ENCODE measurements at places on chromosomes 3 and 15.

- DNase-seq = no peak
Observed at GRCh38 chr15:86654501-86654900, 574.8 kb downstream of the AGBL1 start.

GRCh38 chr3:124707656-124708062 lies 22.6 kb upstream of the UMPS start:
- DNase-seq = no peak

DNA sequence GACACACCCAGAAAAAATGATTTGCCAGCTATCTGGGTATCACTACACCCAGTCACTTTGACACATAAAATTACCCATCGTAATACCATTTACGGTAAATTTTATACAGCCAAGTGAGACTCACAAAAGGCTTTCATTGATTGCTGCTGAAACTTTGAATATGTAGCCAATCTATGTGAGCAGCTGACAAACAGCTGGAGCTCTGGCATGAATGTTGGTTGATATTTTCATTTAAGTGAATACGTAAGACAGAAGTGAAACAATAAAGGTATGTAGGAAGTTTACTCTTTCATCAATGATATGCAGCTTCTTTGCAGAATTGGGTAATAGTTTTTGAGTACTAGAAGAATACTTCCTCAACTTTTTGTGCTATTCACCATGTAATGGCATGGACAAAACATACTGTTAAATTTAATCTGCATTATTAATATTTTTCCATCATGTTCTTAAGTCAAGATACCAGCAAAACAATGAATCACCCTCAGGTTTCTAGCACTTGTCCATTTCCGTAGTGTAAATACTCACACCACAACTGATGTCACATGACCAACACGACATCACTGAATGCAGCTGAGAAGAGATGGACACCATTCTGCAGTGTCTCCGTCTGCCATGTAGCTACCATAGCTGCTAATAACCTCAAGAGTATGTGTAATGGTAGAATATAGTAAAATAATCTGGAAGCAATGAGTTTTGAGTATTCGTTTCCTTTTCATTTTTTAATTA lies 205.9 kb upstream of the HES1 start:
- no peak for DNase-seq

GRCh38 chr15:31782951-31783350 lies 247.4 kb upstream of the CHRNA7 start:
- no peak for DNase-seq

GRCh38 chr15:70025413-70026296 lies 72.1 kb downstream of the TLE3 start:
- DNase-seq = no peak

GRCh38 chr15:22263738-22264137 lies 183.4 kb downstream of the OR4M2 start:
- no peak for DNase-seq

DNA sequence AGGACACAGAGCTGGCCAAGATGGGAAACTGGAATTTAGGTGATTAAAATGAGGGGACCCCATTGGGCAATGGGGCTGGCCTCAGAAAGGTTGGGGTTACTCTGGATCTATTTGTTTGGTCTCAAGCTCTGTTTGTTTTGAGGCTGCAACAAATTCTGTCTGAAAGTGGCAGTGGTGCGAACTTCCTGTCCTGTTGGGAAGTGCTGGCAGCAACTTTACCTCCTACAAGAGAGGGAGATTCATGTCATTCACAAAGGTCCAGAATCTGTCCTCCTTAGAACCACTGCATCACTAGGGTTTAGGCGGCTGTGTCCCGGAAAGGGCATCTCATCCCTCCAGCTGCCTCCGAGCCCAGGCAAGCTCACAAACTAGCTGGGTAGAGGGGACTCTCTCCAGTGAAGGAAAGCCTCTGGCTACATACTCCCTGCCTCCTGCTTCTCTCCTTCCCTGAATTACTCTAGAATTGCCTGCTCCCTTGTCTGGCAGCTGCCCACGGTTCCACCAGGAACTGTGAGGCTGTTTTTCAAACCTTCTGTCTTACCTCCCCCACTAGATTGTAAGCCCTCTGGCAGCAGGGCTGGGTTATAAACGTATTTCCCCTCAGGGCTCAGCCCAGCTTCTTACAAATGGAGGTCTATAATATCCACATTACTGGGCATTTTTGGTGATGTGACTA lies 23.6 kb downstream of the MEGF11 start:
- DNase-seq = no peak

DNA sequence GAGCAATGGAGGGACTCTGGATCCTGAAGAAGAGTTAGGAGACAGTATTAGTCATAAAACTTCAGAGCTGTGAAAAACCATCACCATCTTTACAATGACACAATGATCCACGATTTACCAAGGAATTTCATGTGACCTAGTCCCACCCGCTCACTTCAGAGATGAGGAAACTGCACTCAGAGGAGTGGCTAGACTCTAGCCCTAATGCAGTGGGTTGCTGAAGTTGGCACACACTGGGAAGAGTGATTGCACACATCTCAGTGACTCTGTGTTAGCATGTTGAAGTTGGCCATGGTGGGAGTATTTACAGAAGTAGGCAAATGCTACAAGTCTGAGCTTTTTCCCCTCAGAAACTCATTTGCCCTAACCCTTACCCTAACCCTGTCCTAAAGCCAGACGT lies 35.2 kb upstream of the SPATA12 start:
- DNase-seq = no peak

DNA sequence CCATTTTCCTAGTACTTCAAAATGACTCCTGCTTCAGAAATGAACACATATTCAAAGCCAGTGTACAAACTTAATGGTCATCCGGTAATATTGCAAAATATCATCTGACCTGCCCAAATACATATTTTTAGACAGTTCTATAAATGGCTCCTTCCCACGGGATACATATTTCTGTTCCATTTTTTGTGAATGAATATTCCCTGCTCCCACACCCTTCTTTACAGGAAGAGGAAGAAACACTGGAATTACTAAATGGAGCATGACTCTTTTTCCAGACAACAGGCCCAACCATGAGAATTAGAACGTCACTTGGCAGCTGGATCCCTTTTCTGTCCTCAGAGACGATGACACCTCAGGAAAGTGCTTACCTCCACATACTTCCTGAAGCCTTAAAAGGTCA lies 38.0 kb upstream of the CBLB start:
- no peak for DNase-seq

GRCh38 chr3:30044515-30044914 lies 561.9 kb upstream of the TGFBR2 start:
- no peak for DNase-seq

DNA sequence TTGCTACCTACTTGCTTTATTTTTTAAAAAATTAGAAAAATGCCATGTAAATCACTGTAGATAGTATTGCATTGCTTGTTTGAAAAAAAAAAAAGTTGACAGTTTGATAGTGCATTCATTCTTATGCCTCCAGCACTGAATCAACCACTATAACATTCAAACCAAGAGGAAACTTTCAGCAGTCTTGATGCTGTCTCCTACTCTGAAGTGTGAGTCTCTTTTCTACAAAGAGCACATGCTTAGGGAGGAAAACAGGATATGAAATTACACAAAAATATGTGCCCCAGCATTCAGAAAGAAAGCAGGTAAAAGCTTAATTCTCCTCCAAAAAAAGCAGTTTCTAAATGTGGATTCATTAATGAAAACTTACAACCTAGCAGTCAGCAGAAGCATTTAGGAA lies 78.3 kb downstream of the ZBTB20 start:
- no peak for DNase-seq

DNA sequence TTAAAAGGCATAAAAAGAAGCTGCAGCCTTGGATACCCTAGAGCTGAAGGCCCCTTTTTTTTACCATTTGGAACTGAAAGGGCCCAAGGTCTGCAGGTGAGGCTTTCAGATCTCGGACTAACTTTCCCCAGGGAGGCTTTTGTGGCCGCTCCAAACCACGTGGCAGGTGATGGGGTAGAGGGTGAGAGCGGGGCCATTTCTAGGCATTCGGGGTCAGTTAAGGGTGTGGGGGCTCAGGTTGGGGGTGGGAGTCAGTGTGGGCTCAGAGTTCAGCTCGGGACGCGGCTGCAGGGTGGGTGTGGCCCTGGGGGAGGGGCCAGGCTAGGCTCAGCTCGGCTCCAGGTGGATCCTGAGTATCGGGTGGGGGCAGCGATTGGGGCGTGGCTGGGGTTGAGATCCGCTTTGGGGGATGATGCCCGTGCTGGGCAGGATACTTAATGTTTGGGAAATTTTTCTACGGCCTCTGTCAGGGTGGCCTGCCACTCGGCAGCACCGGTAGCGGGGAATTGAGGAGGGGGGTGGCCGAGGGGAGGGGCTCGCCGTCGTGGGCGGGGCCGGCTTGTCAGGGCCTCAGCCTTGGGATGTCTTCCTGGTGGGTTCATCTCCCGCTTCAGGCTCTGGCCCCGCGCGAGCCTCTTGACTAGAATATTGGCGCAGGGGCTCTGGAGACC lies 2.5 kb downstream of the KLF13 start:
- no peak for DNase-seq

DNA sequence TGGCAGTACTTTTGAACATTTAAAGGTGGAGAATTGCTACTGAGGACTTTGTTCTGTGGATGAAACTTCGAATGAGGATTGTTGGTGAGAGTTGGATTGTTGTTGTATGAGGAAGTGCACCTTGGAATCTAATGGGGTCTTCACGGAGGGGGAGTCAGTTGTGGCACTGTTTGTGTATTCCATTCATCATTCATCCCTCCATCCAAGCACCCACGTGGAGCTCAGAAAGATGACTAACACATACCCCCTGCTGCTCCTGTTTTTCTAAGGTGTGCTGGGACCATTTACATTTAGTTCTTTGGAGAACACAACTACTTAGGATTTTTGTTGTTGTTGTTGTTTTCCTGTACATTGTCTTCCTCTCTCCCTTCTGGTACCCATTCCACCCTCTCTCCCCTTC lies 122.6 kb downstream of the IGF1R start:
- no peak for DNase-seq

DNA sequence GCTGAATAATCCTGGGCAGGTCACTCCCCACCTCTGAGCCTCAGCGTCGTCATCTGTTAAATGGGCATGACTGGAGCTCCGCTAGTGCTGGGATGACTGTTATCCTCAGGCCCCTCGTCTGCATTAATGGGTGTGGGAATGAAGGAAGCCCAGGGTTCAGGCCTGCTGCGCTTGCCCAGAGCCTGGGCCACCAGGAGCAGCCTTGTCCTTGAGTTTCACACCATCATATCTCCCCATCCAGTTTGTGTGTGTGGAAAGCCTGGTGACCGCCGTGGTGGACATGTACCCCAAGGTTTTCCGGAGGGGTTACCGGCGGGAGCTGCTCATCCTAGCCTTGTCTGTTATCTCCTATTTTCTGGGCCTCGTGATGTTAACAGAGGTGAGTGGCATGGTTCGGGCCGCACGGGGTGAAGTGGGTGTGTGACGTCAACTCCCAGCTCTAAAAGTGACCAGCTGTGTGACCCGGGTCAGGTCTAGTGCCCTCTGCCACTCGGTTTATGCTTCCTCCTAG lies 63.5 kb upstream of the SLC6A1 start:
- no peak for DNase-seq

- DNase-seq = no peak
Observed at GRCh38 chr3:101732240-101732641, 7.8 kb downstream of the CEP97 start.

- no peak for DNase-seq
Observed at GRCh38 chr3:196920733-196921132, 21.6 kb downstream of the NCBP2 start.

- no peak for DNase-seq
Observed at GRCh38 chr3:11907667-11908660, 61.3 kb upstream of the TAMM41 start.

GRCh38 chr3:194083637-194084224 lies 52.2 kb upstream of the HES1 start:
- DNase-seq = no peak

DNA sequence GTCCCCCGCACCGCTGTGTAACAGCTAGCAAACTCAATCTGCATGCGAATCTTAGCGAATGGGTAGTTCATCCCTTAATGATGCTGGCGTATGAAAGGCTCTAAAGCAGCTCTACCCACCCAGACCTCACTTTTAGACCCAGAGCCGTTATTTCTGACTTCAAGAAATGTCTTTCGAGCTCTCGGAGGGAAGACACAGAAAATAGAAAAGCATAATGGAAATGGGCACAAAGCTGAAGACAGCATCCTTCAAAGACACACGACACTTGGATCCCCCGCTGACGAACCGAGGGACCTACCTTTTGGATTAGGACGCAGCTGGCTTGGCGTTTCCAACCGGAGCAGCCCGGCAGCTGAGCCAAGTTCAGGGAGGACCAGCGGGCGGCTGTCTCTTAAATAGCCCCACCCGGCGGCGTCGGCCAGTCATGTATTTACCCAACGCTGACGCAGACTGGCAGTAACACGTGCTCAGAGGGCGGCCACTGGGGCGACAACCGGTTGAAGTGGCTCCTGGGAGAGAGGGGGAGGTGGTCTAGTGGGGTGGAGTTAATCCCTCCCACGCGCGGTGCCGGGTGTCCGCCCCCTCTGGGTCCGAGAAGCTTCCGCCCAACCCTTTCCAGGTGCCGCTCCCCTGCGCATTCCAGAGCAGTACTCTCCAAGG lies 1.5 kb downstream of the CCK start:
- DNase-seq = no peak

GRCh38 chr3:177338697-177339219 lies 141.5 kb upstream of the TBL1XR1 start:
- no peak for DNase-seq

DNA sequence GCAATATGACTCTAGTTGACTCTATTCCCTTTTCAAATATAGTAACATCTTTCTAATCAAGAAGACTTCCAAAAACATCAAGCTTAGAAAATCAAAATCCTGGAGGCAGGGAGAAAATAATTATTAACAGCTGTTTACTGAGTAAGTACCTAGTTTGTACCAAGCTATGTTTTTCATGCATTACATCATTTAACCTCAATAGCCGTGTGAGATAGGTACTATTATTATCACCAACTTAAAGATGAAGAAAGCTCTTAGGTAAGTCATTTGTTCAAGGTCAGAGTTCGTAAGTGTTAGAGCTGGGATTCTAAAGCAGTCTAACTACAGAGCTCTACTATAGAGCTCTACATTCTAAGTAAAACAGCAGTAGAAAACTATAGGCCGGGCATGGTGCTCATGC lies 41.6 kb downstream of the GSK3B start:
- DNase-seq = no peak

GRCh38 chr3:181358060-181358459 lies 353.7 kb upstream of the SOX2 start:
- DNase-seq = no peak

DNA sequence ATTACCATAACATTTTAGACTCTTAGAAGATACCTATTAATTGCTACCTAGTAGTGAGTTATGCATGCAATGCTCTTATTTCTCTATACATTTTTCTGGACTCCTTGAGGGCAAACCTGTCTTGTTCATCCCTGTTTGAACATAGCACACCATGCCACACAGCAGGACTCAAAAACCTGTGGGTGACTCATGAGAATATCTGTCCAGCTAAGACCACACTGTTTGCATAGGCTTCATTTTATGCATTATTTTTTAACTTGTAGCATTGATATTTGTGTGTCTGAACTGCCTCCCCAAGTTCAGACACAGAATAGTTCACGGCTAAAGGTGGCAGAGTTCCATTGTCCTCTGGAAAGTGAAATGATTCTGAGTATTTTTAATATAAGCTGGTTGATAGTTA lies 1.8 kb downstream of the LMCD1 start:
- DNase-seq = no peak

GRCh38 chr3:65607101-65607500 lies 431.6 kb downstream of the MAGI1 start:
- DNase-seq = no peak

All from GM19239 (cell line).